ENCODE measurements at places on chromosomes 2 and 18.

GRCh38 chr2:37877457-37878315 is 47.4 kb upstream of the RMDN2 start:
- DNase-seq, result no peak

DNA sequence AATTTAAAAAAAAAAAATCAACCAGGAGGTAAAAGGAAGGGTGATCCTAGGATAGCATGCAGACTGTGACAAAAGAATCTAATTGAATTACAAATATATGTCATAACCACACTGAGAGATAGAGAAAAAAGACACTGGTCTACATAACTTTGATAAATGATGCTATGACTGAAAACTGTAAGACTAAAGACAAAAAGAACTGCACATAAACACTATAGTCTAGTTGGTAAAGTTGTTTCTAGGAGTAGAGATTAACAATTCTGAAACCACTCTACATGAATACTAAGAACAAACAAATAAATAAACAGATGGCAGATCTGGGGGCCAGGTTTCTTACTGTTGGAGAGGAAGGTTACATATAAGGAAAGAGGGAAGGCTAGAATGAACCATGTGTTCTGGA is 14.6 kb upstream of the CHAC2 start:
- DNase-seq, result no peak

DNA sequence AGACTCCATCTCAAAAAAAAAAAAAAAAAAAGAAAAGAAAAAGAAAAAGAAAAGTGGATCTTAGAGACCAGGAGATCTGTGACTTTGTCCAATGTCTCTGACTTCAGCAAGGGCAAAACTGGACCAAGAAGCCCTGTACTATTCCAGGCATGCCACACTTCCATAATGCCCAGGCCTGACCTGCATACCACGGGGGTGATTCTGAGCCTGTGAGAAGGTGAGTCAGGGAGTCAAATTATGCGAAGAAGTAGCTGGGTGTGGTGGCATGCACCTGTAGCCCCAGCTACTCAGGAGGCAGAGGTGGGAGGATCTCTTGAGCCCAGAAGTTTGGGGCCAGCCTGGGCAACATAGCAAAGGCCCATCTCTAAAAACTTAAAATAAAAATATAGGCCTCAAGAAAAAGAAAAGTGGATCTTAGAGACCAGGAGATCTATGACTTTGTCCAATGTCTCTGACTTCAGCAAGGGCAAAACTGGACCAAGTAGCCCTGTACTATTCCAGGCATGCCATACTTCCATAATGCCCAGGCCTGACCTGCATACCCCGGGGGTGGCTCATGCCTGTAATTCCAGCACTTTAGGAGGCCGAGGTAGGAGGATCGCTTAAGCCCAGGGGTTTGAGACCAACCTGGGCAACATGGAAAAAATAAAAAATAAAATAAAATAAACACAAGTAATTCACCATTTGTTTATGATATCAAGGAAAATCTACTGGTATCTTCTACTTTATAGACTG is 12.2 kb upstream of the PUM2 start:
- no peak for DNase-seq

- DNase-seq, result no peak
Observed at GRCh38 chr18:56445422-56445821, 193.0 kb downstream of the TXNL1 start.

GRCh38 chr2:229733611-229734245 is 19.4 kb upstream of the DNER start:
- DNase-seq, result no peak

GRCh38 chr2:155687181-155687580 is 645.3 kb downstream of the NR4A2 start:
- no peak for DNase-seq

- DNase-seq, result no peak
Observed at GRCh38 chr18:73959352-73959751, 188.3 kb downstream of the FBXO15 start.

- no peak for DNase-seq
Observed at GRCh38 chr2:160224060-160224459, 24.0 kb upstream of the ITGB6 start.

GRCh38 chr18:8450013-8450412 is 159.2 kb upstream of the RAB12 start:
- DNase-seq, result no peak

DNA sequence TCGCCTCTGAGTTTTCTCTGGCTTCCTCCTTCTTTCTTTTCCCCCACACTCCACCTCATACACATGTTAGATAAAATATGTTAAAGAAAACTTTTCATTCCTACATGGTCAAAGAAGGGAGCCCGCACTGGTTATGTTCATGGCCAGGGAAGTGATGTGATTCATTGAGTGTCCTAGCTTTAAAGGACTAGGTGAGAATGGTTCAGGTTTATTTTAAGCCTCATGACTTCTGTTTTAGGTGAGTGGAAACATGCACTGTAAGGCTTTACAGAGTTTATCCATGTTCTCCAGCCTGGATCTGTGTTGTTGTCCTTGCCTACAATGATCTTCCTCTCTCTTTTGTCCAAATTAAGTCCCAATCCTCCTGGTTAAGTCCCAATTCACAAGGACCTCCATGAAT is 56.5 kb downstream of the RASGRP3 start:
- DNase-seq, result no peak

- no peak for DNase-seq
Observed at GRCh38 chr2:229118336-229118735, 152.8 kb downstream of the PID1 start.

GRCh38 chr2:221493391-221493790 is 78.7 kb downstream of the EPHA4 start:
- no peak for DNase-seq

GRCh38 chr2:192828175-192828574 is 633.4 kb upstream of the TMEFF2 start:
- no peak for DNase-seq

- DNase-seq, result no peak
Observed at GRCh38 chr2:217899231-217900009, 103.4 kb downstream of the TNS1 start.

GRCh38 chr2:170818036-170818751 is 1.5 kb downstream of the GAD1 start:
- DNase-seq, result no peak

DNA sequence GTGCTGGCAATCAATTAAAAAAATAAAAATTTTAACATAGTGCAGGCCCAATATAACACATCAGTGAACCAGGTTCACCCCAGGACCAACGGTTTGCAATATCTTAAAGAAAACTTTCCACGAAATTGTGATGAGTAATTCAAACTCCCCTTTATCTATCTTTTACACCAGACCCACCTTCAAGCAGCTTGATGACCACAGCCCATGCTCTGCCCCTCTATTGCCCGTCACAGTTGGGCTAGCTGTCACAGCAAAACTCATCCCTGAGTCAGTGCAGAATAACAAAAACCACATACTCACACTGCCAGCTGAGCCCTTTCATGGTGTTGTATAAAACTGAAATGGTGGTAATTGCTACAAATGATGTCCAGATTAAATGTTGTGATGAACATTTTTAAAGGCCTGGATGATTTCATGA is 112.5 kb upstream of the CREB1 start:
- no peak for DNase-seq

DNA sequence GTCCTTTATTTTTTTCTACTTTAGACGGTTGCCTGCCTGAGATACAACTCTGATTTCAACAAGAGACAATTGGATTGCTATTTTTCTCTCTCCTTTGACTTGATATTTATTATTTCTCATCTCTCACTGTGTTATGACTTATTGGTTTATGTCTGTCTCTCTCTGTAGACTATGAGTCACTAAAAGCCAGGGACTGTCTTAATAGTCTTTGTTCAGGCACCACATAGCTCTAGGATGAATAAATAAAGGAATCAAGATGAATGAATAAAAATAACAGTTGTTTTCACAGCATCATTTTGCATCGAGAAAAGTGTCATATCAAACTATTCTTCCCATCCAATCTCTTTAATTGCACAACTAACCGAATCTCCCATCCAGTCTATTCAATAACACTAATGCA is 31.4 kb upstream of the CD28 start:
- DNase-seq, result no peak

DNA sequence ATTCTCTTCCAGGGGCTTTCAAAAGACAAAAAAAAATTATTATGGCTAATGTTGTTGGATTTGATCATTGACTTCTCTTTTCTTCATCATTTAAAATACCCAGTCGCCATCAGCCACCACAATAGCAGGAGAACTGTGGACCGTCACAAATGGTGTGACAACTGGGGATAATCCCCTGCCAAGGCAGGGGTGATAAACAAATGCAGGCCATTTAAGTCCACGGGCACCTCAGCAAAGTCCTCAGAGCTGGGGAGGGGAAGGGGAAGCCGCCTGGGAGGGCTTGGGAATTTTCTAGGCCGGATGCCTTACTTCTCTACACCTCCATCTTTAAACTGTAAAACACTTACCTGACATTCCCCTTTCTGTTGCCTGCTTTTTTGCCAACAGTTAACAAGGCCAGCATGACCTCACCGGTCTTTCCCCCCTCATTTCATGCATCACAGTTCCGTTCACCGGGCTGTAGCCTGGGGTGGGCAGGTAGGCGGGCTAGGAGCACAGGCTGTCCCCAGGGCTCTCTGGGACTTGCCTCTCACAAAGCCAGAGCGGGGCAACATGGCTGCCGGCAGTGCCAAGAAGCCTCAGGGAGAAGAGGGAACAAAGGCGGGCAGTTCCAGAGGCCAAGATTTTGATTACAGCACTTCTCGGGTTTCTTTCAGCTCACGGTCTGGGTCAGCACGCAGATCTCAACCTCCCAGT is 820.4 kb downstream of the BCL11A start:
- no peak for DNase-seq

DNA sequence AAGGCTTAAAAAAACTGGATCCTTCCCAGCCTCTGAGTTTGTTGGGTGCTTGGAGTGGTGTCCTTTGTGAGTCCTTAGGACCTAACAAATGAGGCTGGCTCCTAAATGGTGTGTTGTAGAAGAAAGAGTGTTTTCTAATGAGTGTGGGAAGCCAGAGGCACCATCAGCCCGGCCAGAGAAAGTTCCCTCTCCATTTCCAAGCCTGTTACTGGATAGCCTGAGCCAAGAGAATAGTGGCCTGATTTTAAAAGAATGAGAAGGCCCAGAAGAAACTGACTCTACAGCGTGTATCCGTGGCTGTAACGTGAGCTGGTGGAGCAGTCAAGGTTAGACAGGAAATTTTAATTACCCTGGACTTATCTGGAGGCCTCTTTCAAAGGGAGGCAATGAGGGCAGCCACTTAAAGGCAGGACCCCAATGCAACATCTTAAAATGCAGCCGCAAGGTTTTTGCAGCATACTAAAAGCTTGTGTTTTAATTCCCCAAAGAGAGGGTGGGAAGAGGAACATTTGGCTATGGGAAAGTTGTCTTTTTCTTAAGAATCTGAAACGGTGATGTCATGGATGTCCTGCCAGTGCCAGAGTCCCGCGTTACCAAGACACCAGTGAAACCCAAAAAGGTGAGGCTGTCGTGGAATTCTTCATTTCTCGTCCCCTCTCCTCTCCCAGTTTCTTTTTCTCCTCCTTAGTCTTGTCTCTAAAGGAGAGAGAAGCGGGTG is 4.6 kb downstream of the EFHD1 start:
- no peak for DNase-seq

GRCh38 chr18:48544116-48544515 is 5.3 kb downstream of the CTIF start:
- DNase-seq, result no peak

- DNase-seq, result no peak
Observed at GRCh38 chr18:2173486-2173885, 397.8 kb downstream of the METTL4 start.

DNA sequence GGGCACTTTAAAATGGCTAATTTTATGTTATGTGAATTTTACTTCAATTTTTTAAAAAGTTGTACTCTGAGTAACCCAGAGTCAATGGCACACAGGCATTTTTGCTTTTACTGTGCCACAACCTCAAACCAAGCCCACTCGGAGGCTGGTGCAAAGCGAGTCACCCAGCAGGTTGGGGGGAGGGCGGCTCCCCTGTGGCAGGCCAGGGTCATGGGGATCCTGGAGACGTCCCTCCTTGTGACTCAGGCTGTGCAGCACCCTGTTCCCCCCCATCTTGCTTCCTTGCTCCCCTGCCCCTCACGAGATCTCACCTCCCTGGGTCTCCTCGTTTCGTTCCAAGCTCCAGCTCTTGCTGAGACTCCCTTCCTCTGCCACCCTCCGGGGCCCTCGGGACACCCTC is 58.6 kb downstream of the POMC start:
- no peak for DNase-seq

DNA sequence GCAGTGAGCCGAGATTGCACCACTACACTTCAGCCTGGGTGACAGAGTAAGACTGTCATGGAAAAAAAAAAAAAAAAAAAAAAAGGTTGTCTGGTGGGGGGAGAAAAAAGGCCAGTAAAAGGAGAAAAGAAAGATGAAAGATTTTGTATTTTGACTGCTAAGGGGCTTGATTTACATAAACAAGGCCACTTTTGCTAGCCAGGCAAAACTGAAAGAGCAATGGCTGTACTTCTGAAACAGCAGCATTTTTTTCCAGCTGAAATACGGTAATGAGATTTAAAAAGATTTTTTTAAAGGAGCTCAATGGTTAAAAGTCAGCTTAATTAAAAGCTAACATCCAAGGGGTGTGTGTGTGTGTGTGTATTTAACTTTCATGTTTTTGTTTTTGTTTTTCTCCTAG is 11.3 kb upstream of the OXER1 start:
- DNase-seq, result no peak

- DNase-seq, result no peak
Observed at GRCh38 chr2:174086708-174087107, 121.5 kb upstream of the SP3 start.

DNA sequence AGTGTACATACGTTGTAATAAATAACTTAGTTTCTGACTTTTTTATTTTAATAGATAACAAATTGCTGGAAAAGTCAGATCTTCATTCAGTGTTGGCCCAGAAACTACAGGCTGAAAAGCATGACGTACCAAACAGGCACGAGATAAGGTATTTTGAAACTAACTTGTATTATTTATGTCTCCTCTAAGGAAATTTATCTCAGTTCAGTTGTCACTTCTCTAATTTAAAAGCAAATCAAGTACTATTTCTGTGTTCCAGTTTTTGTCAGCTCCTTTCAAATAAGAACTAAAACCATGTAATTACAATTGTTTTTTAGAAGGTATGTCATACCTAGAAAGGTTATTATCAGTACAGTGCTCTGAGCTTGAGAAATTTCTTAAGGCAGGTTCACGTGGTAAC is 4.6 kb downstream of the ATG16L1 start:
- DNase-seq, result no peak

- no peak for DNase-seq
Observed at GRCh38 chr2:98175811-98176210, 88.8 kb downstream of the VWA3B start.

DNA sequence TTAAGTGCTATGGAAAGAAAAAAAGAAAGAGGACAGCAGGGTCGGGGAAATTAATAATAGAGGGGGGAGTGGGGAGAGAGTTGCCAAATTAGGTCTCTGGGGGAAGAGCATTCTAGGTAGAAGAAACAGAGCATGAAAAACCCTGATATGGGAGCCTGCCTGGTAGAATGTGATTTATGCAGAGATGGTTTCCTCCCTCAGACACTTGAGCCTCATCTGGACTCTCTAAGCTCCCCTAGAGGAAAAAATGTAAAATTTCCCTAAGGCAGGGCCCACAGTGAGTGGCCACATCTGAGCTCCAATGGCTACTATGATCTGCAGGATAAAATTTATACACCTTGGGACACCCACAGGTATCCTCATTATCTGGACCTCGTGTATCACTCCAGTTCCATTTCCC is 20.6 kb upstream of the EPAS1 start:
- DNase-seq, result no peak

All from hypothalamus (tissue), 51 donors.